ENCODE measurements at places on chromosomes 5 and 9.

DNA sequence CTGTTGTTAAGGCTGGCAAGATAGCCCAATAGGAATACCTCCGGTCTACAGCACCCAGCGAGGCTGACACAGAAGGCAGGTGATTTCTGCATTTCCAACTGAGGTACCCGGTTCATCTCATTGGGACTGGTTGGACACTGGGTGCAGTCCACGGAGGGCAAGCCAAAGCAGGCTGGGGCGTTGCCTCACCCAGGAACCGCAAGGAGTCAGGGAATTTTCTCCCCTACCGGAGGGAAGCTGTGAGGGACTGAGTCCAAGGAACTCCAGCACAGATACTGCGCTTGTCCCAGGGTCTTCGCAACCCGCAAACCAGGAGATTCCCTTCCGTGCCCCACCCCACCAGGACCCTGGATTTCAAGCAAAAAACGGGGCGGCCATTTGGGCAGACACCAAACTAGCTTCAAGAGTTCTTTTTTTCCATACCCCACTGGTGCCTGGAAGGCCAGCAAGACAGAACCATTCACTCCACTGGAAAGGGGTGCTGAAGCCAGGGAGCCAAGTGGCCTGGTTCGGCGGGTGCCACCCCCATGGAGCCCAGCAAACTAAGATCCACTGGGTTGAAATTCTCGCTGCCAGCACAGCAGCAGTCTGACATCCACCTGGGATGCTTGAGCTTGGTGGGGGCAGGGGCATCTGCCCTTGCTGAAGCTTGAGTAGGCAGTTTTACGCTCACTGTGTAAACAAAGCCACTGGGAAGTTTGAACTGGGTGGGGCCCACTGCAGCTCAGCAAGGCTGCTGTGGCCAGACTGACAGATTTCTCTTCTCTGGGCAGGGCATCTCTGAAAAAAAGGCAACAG, 647.2 kb downstream of the BNC2 start:
- no peak for DNase-seq

GRCh38 chr5:95022967-95023695, 261.8 kb downstream of the MCTP1 start:
- no peak for DNase-seq

DNA sequence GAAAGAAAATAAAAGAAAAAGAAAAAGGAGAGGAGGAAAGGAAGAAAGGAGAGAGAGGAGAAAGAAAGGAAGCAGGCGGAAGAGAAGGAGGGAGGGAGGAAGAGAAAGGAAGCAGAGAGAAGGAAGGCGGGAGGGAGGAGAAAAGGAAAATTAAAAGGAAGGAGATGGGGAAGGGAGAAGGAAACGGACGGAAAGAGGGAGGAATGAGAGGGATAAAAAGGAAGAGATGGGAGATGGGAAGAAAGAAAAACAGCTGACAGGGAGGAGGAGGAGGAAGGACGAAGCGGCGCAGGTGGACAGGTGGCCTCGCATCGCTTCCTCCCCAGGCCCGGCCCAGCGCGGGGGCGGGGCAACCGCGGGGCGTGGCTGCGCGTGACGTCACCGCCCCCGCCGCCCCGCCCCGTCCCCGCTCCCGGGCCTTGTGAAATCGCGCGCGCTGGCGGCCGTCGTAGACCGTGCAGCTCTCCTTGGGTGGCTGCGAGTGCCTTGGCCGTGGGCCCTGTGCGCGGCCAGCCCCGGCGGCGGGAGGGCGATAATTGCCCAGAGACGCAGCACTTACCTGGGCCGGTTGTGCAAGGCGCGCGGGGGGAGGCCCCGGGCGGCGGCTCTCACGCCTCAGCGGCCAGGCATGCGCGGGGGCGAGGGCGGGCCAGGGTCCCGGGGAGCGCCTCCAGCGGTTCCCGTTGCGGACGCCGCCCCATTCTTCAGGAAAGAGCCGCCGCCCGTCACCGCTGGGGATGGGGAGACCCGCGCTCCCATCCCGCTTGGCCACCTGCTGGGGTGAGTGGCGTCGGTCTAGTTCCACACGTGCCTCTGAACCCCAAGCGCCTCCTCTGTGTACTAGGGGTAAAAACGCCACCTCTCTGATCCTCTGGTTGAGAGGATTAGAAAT, 49.6 kb upstream of the FOXE1 start:
- peak; percentile 87 for DNase-seq

- no peak for DNase-seq
These were observed 316.7 kb upstream of the TLE4 start for GRCh38 chr9:79254900-79255650.

GRCh38 chr5:176693477-176693851, 46.2 kb downstream of the TSPAN17 start:
- DNase-seq: no peak

- no peak for DNase-seq
These were observed 53.8 kb upstream of the FTMT start for GRCh38 chr5:121797681-121798518.

GRCh38 chr5:105868038-105868780, 1802.5 kb downstream of the EFNA5 start:
- no peak for DNase-seq

DNA sequence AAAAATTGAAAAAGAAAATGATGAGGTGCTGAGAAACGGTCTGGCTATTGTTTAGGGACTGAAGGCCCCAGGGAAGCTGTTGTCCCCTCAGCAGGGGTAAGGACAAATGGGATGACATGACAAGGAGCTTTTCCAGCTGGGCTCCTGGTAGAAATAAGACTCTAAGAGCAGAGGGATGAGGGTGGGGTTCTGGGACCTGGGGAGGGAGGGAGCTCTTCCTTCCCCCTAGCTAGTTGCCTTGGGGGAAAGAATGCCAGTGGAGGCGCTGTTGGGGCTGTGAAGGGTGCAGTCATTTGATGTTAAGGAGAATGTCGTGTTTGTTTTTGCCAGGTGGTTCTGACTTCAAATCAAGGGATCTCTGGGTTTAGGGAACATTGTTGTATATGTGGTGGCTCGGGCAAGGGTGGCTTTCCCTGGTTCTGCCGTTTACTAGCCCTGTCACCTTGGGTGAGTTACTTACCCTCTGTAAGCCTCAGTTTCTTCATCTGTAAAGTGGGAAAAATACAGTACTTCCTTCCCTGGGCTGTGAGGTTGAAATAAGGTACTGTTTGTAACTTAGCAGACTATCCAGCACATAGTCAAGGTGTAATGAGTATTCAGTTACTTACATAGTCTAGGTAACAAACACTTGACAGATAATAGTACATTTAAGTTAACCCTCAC, 47.8 kb downstream of the WWC1 start:
- no peak for DNase-seq

GRCh38 chr5:176371621-176372539, 6.6 kb downstream of the ARL10 start:
- no peak for DNase-seq

- no peak for DNase-seq
These were observed 42.3 kb downstream of the SHOC1 start for GRCh38 chr9:111752455-111752854.

DNA sequence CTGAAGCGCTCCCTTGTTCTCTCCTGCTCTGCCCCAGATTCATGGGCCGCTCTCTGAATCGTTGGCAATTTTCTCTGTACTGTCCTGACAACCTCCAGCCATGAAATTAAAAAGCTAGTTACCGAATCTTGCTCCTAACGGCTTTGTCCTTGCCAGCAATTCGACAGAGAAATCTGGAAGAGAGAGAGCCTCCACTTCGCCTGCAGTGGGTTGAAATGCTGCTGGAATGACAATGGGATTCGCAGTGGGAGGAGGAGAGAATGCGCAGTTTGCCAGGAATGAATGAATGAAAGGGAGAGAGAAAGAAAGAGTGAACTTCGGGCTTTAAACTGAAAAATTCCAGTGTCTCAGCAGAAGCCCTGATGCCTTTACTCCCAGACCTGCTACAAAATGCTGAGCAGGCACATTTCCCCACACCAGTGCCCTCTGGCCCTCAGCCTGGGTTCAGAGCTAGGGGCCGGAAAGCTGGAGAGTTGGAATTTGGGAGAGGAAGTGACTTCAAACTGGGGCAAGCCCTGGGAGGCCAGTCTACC, 11.5 kb upstream of the BOD1 start:
- no peak for DNase-seq

DNA sequence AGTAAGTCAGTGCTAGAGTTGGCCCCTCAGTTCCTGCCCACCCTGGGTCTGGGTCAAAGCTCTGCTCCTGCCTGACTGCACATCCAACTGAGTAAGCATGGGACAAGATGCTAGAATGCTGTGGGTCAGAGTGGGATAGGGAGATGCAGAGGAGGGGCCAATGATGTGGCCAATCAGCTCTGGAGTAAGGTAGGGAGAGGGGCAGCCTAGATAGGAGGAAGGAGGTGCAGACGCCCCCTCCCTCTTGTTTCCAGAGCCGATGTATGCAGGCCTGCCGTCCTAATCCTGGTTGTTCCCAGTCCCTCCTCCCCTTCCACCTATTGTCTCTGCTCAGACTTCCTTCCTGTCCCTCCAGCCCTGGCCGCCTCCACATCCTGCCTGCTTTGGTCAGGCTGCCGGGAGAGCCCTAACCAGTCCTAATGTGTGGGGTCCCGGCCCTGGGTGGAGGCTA, 1.3 kb downstream of the ARAP3 start:
- no peak for DNase-seq

DNA sequence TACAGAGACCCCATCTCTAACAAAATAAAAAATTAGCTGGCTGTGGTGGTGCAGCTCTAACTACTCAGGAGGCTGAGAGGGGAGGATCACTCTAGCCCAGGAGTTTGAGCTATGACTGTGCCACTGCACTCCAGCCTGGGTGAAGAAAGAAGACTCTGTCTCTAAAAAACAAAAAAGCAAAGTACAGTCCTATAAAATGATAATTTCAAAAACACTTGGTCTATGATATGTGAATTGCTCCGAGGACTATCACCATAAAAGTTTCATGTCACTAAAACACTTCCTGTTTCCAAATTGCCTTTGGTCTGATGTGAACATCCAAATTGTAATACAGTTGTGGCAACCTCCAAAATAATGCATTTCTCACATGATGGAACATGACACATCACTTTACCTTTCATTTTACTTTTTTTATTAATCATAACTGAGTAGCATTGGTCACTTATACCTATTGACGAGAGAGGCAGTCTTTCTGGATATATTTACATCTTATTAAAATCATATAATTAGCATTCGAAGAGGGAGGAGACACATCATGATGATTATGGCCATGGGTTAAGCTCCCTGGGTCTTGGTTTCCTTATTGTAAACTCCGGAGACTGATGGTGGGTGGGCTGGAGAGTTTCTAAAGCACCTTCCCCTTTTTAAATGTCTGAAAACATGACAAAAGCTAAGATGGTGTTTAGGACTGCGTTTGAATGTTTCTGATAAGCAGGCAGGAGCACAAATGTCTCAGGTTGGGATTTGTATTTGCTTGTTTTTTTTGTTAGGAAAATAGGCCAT, 25.8 kb upstream of the CD180 start:
- DNase-seq: no peak

DNA sequence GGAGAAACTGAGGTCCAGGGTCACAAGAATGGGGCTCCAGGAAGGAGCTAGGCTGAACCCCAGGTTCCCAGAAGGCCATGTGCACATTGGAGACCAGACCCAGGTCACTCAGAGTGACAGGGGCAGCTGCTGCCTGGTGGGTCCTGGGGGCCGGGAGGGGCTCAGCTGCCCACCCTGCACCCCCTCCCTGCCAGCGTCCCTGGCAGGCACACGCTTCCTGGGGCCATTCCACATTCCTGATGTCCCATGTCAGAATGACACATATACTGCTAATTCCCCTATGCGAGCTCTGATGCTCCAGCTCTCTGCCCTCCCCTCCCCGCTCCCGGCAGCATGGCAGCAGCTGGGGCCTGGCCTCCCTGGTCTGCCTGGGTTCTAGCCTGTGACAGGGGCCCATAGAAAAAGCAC, 14.0 kb downstream of the FGFR4 start:
- DNase-seq: peak; percentile 77

- DNase-seq: no peak
These were observed 694.5 kb downstream of the TLE1 start for GRCh38 chr9:80994892-80995291.

- no peak for DNase-seq
These were observed 10.4 kb downstream of the TRIM14 start for GRCh38 chr9:98108531-98109031.

DNA sequence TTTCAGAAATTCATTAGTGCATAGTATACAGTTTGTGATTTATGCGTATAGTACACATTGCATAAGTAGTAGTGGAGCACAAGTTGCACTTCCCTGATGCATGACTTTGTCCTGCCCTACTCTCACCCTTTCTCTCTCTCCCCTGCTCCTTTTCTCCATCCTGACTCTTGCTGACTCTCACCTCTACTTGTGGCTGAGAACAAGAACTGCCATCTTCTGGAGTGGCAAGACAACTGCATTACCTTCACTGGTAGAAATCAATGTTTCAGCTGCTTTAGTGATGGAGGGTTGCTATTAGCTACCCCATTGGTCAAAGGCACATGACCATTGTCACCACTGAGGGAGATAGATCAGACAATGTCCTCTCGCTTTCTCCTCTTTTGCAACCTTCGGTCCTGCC, 26.9 kb downstream of the SPEF2 start:
- DNase-seq: no peak

GRCh38 chr5:115840873-115841272, 492 bp downstream of the ATG12 start:
- DNase-seq: no peak
